ENCODE measurements at places on chromosomes 12 and 14. TPM values are rescaled to one million over a fixed set of nuclear protein-coding genes. Genes with fewer than 3 reads are reported as not detected.

GRCh38 chr12:73308747-73309146 is 1036.6 kb downstream of the TRHDE start:
- peak; percentile 41 for DNase-seq

Gene ASCL4
- not detected for total RNA-seq

DNA sequence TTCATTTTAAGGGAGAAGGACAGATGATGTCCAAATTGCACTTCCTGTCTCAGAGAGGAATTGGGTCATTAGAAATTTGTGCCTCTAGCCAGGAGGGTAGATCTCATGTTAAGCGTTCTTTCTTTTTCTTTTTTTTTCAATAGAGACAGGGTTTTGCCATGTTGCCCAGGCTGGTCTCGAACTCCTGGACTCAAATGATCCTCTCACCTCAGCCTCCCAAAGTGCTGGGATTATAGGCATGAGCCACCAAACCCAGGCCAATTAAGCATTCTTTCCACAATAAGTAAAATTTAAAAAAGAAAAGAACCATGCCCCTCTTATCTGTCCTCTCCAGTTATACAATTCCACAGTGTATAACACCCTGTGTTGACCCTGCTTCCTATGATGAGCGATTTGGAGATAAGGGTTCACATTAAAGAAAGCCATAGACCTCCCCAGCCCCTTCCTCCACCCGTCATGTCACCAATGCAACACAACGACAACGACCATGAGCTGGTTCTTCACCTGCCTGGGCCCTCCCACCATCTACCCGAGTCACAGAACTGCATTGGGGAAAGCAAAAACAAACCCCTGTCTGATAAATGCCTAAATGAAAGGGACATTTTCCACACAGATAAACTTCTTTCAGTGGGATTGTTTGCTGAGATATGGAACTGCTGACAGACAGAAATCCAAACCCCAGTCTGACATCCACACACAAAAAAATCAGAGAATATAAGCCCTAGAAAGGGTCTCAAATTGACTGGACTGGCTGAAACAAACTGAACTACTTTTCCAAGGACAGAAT is 37.3 kb downstream of the SSH1 start:
- no peak for DNase-seq

DNA sequence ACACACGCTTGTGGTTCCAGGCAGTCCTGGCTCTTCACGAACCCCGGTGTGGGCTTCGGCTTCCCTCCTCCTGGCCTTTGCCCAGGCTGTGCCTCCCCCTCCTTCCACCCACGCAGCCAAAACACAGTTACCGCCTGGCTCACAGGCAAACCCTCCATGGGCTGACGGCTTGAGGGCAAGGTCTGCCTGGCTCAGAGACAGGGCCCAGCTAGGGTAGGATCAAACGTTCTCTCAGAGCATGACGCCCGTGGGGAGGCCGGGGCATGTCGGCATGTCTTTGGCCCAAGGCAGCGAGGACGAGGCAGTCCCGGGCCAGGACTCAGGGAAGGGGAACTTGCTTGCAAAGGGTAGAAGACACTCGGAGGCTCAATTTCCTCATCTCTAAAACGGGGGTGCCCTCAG is 2.1 kb downstream of the SLC25A47 start:
- no peak for DNase-seq

GRCh38 chr12:46404225-46404631 is 31.7 kb upstream of the SLC38A2 start:
- DNase-seq = peak; percentile 68

DNA sequence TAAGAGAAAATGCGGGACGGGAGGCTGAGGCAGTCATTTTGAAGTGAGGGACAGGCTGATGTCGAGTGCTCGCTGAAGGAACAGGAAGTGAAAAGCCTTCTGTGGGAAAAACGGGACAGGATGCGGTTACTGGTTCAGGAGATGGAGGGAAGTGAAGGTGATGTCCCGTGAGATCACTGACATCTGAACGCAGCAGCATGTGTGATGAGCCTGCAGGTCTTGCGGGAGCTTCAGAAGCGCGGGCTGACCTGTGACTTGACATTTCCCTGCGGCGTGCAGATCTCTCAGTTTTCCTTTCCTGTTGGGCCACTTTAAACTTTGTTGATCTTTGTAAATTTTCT is 77.8 kb downstream of the DDX51 start:
- no peak for DNase-seq

DNA sequence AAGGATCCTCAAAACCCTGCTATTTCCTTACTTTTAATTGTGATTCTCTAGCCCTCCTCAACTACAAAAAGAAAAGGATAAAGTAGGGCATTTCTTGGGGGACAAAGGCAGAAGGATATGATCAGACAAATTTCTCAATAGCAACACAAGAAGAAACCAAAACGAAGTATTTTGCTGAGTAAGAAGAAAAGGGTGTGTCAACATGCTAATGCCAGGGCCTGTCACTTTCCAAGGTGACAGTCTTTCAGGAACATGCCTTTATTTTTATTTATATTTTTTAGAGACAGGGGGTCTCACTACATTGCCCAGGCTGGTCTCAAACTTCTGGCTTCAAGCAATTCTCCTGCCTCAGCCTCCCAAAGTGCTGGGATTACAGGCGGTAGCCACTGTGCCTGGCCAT is 39.8 kb downstream of the CBX5 start:
- DNase-seq = no peak

DNA sequence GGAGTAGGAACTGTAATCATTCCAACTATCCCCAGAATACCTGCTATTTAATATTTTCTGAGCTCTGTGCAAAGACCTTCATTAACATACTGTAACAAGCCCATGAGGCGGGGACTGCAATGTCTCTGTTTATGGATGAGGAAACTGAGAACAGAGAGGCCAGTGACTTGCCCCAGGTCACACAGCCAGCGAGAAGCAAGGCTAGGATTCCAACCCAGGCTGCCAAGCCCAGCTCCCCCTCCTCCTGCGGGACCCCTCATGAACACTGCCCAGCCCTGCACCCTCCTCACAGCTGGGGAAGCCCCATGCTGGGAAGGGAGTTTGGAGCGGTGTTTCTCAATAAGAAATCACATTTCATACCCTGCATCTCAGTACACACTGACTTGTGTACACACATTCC is 10.9 kb downstream of the HVCN1 start:
- DNase-seq = no peak

DNA sequence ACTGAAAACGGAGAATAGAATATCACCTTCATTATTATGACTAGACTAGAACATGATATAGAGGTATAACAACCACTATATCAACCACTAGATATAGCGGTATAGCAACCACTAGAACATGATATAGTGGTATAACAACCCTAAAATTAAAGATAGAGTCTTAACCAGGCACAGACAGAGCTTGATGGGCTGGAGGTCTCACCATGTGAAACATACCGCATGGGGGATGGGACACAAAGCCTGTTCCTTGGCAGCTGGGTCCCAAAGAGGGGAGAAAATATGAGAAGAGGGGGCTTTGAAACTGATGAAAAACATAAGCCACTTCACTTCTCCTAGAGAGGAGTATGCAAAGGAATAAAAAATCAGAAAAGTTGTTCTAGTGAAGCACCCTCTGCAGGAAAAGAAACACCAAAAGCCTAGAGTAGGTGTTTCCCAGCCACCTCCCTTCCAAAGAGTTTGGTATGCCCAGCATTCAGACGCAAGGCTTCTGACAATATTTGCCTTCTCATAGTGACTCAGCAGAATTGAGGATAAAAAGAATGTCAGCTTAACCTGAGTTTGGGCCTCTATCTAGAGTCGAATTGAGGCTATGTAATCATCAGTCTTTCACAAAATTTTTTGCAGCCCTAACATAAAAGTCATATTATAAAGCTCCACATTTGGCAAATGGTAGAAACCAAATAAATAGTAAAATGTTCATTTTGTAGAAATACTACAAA is 316.4 kb downstream of the NOVA1 start:
- peak; percentile 42 for DNase-seq

Gene MGAT2
- total RNA-seq = 69.4 TPM

GRCh38 chr14:53528185-53528671 is 375.1 kb upstream of the DDHD1 start:
- DNase-seq = no peak

DNA sequence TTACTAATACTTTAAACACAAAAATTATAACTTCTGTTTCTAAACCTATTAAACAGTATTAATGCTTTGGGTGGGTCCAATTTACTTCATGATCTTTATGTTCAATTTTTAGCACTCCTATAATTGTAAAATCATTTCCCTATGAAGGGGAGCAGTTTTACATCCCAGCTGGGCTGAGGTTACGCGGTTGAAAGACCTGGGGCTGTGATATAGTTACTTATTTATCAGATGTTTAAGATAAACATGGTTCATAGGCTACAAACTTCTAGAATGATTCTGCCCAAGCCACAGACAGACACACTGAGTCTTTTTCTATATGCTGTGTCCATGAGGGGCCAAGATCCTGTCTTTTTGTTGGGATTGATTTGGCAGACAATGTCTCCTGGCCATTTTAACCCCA is 44.4 kb downstream of the DYRK2 start:
- DNase-seq = no peak

Gene CABP1
- total RNA-seq = not detected

Measured in A172 (cell line).